ENCODE measurements at places on chromosomes 11 and 22.

DNA sequence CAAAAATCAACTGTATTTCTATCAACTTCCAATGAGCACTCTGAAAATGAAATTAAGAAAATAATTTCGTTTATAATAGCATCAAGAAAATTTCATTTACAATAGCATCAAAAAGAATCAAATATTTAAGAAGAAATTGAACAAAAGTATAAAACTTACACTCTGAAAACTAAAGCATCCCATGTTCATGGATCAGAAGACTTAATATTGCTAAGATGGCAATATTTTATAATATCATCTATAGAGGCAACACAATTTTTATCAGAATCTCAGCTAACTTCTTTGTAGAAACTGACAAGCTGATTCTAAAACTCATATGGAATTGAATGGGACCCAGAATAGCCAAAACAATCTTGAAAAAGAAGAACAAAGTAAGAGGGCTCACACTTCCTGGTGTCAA lies 19.9 kb downstream of the NUP160 start:
- DNase-seq, result no peak

DNA sequence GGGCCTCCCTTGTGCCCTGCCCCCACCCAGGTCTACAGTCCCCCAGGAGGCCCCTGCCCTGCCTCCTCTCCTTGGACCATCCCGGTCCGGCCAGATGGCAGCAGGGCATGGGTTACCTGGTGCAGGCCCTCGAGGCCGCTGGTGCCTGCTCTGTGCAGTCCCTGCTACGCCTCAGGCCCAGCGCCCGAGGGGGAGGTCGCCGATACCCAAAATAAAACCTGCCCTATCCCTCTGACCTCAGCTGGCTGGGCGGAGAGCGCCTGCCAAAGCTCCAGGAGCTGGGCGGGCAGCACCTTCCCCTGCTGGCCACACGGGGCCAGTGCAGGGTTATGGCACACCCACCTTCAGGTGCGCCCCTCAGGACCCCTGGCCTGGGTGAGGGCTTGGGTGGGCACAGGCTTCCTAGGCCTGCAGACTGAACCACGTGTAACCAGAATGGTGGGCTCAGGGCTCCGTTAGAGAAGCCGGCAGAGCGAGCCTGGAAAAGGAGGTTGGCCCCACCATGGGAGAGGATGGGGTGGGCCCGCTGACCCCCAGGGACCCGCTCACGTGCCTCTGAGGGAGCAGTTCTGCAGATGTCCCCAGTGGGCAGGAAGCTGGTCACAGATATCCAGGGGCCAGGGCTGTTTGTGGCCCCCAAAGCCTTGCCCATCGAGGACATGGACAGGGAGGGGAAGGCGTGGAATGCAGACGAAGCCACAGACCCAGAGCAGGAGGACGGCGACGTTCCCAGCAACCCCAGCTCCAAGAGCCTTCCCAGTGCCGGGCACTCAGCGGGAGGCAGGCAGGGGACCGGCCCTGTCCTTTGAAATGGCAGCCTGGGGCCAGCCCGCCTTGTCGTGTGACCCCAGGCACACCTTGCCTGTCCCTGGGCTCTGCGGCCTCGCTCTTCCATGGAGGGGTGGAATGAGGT lies 1.7 kb upstream of the TNNT3 start:
- no peak for DNase-seq

- no peak for DNase-seq
Measured at GRCh38 chr11:69310934-69311766, 17.2 kb downstream of the MYEOV start.

- no peak for DNase-seq
Measured at GRCh38 chr22:36901411-36902142, 11.9 kb upstream of the CSF2RB start.

DNA sequence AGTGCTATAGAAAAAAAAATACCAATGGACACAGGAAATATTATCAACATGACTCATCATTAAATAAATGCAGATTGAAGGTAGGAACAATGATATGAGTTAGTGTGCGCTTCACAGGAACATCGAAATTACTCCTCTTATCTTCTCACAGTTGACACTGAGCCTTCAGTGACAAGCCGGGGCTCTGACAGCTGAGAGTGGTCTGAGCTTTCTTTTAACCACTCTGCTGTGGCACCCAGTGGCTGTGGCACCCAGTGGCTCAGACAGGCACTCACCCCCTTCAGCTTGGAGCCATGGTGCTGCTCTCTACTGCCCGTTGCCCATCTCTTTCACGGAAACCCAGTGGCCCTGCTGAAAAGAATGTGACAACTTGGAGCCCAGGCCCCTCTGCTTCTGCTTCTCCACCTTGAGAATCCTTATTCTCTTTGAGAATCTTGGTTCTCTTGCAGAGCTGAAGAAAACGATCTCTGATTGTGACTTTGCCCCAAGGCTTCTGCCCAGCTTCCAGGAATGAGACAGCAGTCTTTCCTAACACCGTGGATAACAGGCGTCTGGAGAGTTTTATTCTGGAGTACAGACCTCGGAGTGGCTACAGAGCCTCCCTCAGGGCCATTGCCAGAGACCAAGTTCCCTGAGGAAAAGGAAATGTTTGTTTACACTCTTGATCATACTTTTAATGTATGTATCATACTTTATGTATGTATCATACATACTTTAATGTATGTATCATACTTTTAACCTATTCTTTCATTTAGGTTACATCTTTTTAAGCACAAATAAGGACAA lies 37.1 kb upstream of the OR8B8 start:
- DNase-seq, result no peak

- no peak for DNase-seq
Measured at GRCh38 chr11:115673720-115674119, 169.5 kb upstream of the CADM1 start.

DNA sequence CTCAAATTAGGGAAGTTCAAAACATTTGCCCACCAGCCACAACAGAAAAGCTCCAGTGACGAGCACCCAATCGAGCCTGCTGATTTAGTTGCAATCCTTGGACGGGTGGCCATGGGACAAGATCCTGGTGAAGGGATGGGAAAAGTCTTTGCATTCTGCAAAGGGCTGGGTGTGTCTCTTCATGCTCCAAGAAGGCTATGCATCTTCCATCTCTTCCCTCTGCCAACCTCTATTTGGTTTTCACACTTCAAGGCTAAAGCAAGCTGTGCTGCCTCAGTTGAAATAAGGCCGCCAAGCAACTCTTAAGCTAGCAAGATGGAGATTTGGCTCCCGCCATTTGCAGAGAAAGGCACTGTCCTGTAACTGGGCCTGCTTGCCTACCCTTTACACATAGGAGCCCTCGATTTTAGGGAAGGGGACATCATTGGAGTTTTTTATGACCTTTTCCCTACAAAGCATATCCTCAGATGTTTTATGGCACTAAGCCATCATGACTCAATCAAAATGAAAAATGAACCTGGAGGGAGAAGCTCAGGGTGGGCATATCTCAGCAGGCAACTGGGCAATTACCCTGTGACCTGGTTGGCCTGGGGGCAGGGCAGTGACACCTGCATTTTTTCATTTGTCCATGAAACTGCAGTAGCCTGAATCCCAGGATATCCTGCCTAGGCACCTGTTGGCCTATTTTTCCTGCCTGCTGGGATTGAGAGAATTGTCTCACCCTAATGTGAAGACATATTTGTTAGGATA lies 45.0 kb upstream of the BLID start:
- DNase-seq, result no peak

GRCh38 chr11:78833237-78833636 lies 258.6 kb upstream of the NARS2 start:
- DNase-seq, result no peak

DNA sequence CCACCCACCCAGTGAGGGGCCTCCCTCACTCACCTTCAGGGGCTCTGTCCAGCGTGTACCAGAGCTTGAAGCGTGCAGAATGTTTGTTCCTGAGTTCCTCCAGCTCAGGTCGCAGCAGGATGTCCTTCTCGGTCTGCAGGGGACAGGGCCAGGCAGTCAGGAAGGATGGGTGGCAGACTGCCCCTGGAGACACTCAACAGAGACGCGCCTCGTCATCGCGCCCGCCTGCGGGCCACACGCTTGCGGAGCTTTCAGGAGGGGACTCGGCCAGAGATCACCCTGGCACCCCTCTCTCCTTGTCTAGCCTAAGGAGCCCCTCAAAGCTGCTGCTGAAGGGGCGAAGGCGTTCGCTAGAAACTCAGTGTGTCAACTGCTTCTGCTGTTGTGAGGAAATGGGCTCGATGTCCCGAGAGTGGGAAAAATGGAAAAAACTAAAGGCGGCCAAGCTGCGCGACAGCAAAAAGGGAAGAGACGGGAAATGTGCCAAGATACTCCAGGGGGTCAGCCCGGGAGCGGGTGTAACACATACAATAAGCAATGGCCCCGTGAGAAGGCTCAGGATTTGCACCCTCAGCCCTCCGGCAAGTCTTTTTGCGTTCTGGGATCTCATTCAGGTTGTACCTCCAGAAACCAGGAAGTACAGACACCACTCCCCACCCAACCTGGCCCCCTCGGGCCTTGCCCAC lies 9.2 kb upstream of the POLDIP3 start:
- no peak for DNase-seq

Data from NCI-H1105 (cell line).